ELF-1 (cell line): ENCODE measurements at places on chromosomes 11 and 22.

GRCh38 chr11:128796270-128796669 is 70.8 kb downstream of the KCNJ1 start:
- no peak for DNase-seq

GRCh38 chr22:24120044-24120443 is 61.2 kb upstream of the SUSD2 start:
- DNase-seq: no peak

- DNase-seq: no peak
Observed at GRCh38 chr11:34501500-34501899, 12.1 kb downstream of the ELF5 start.

- peak; percentile 63 for DNase-seq
Observed at GRCh38 chr11:72584293-72584938, 89.8 kb downstream of the PDE2A start.

- no peak for DNase-seq
Observed at GRCh38 chr11:78451371-78452150, 33.9 kb upstream of the GAB2 start.

GRCh38 chr22:32558681-32559355 is 84.2 kb downstream of the FBXO7 start:
- no peak for DNase-seq

- DNase-seq: no peak
Observed at GRCh38 chr11:78800756-78801155, 226.1 kb upstream of the NARS2 start.

DNA sequence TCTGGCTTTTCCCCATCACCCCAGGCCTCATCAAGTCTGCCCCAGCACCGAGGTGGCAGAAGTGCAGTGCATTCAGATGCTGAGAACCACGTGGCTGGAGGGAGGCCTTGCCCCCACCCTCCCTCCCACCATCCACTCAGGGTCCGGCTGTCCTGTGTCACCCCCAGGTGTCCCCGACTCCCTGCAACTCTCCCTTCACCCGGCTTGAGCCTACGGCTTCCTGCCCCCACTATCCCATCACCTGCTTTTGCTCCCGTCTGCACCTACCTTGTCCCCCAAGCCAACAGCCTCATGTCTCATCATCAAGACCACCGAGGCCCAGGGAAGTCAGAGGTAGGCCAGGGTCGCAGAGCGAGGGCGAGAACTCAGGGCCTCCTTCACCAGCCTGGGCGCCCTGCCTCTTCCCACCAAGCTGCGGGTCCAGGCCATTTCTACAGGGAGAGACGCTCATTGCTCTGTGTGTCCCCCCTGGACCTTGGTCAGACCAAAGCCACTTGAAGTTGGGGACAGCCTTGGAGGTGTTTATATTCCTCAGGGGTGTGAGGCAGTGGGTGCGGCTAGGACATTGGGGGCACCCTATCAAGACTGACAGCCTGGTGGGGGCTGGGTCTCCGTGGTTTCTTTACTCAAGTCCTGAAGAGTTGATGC is 66.2 kb upstream of the CCND1 start:
- no peak for DNase-seq

DNA sequence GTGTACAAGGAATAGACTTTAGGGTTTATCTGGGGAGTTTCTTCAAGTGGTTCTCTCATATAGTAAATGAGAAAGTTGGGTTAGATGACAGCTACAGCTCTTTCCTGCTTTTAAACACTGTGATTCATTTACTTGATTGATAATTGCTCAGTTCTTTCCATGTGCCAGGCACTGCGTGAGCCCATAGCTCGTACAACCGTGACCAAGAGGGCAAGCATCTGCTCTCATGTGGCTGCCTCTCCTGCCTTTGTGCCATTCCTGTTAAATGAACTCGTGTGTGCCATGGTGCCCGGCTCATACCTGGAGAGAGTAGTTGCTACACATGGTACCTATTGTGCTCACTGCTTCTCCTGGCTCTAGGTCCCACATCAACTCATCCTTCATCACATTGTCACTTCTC is 206.3 kb downstream of the SNX19 start:
- no peak for DNase-seq

DNA sequence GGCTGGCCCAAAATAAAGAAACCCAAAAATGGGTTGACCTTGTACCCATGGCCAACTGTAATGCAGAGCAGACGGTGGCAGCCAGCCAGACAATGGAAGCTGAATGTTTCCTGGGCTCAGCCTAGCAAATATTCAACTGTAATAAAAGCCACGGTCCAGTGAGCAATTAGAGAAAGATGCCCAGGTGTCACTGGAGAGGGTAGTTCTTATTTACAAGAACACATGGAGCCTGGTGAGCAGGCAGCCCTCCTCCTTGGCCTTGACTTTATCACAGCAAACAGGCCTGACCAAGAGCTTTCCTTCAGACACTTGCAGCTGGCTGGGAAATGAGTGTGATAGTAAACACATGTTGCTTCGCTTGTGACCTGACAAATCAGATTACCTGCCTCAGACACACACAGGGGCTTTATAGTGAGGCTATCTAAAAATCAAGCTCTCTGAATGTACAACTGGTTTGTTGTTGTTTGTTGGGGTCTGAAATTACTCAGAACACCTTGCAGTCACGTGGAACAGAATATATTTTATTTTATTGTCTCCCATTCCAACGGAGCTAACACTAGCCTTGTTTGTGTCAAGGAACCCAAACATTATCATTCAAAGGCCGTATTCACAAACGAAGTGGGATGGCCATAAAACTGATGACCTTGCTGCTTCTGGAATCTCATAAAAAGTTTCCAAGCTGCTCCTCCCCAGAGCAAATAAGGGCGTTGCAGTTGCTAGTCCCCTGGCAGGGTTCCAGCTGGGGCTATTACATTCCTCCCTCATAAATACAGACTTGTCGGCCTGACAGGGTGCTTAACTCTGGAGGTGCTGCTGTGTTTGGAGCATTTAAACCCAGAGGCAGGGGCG is 161.1 kb downstream of the BBOX1 start:
- DNase-seq: peak; percentile 58

- DNase-seq: peak; percentile 94
Observed at GRCh38 chr11:17686231-17686980, 33.0 kb upstream of the MYOD1 start.

GRCh38 chr22:47460861-47461260 is 698.4 kb downstream of the TBC1D22A start:
- DNase-seq: no peak

DNA sequence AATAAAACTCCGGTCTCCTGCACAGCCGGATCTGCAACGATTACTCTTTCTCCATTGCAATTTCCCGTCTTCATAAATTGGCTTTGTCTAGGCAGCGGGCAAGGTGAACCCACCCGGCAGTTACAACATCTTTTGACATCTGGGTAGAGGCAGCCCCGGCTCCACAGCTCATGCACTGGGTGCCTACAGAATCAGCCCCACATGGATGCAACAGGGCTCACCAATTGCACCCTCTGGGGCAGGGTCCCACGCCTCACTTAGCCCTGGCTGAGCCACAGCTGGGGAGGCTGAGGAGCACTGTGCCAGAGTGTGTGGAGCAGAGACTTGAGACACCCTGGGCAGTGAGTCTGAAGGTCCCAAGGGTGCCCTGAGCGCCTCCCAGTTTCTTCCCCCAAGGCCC is 710.2 kb downstream of the TBC1D22A start:
- no peak for DNase-seq

GRCh38 chr11:75265851-75266531 is 25.4 kb downstream of the TPBGL start:
- no peak for DNase-seq

DNA sequence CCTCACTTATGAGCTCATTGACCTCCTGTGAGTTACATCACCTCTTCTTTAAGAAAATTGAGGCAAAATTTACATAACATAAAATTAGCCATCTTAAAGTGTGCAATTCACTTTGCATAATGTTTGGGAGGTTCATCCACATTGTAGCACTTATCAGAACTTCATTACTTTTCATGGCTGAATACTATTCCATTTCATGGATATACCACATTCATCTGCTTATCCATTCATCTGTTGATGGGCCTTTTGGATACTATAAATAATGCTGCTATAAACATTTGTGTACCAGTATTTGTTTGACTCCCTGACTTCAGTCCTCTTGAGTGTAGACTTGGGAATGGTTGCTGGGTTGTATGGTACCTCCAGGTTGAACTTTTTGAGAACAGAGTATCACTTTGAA is 103.4 kb downstream of the TP53I11 start:
- no peak for DNase-seq

DNA sequence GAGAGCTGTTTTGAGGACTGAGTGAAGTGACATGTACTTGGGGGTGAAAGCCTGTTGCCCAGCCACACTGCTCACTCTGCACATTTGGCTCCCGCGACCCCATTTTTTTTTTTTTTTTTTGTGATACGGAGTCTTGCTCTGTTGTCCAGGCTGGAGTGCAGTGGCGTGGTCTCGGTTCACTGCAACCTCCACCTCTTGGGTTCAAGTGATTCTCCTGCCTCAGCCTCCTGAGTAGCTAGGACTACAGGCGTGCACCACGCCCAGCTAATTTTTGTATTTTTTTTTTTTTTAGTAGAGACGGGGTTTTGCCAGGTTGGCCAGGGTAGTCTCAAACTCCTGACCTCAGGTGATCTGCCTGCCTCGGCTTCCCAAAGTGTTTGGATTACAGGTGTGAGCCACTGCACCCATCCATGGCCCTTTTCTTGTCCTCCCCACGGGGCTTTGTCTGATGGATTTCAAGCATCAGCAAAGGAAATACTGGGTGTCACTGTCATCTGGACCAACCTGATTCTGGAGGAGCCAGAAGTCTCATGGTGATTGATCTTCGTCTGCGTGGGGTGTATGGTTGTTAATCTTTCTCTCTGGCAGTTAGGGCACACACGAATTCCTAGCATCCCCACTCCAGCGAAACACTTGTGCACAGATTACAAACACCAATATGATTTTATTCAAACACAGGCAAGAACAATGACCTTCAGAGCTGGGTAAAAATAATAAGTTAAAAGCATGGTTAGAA is 3.4 kb upstream of the UCP3 start:
- DNase-seq: no peak

DNA sequence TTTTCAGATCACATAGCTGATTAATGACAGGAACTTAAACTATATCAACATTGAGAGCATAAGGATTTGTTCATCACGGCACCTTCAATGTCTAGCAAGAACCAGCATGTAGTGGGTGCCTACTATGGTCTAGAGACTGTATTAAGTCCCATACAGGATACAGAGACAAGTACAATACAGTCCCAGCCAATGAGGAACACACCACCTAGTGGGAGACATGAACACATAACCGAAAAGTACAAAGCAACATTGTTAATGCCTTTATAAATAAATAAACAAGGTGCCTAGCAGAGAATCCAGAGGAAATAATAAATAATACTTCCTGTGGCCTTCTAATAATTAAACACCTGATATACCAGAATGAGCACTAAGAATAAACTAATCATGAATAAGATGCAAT is 87.7 kb upstream of the OPCML start:
- DNase-seq: no peak

GRCh38 chr11:69078930-69079605 is 30.3 kb downstream of the TPCN2 start:
- DNase-seq: no peak

GRCh38 chr11:31267720-31268119 is 101.8 kb downstream of the DCDC1 start:
- DNase-seq: no peak

DNA sequence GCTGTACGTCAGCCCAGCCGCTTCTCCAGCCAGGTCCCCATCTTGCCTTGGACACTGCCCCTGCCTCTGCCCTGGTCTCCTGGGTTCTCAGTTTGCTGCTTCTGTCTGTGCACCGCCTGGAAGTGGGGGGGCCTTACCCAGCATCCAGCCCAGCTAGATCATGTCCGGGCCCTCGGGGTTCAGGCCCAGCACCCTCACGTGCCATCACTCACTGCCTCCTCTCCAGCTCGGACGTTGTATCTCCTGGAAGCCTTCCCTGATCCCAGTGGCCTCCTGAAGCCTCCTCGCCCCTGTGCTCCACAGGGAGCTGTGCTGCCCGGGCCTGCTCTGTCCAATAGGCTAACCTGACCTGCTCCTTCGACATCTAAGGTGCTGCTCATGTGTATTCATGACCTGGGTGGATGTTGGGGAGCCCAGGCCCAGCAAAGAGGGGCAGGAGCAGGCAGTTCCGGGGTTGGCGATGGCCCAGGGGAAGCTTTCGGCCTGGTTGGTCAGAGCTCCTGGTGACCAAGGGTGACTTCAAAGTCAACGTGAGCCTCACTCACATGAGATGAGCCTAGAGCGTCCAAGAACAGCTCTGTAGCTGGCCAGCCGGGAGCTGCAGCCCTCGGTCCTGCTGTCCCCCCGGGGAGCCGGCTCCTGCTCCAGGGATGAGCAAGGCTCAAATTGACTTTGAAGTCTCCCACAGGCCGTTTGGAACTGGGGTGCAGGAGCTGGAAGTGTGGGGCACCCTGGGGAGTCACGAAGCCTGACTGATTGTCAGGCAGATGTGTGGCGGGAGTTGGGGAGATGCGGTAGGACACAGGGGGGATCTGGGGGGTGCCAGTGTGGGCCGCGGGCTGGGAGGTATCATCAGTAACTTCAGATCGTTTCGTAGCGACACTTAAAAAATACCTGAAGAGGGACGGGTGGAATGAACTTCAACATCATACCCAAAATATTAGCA is 5.2 kb upstream of the ASCL2 start:
- DNase-seq: no peak

GRCh38 chr11:33982661-33983060 is 68.9 kb upstream of the CAPRIN1 start:
- no peak for DNase-seq

GRCh38 chr11:83970061-83970671 is 684.0 kb upstream of the CCDC90B start:
- no peak for DNase-seq

DNA sequence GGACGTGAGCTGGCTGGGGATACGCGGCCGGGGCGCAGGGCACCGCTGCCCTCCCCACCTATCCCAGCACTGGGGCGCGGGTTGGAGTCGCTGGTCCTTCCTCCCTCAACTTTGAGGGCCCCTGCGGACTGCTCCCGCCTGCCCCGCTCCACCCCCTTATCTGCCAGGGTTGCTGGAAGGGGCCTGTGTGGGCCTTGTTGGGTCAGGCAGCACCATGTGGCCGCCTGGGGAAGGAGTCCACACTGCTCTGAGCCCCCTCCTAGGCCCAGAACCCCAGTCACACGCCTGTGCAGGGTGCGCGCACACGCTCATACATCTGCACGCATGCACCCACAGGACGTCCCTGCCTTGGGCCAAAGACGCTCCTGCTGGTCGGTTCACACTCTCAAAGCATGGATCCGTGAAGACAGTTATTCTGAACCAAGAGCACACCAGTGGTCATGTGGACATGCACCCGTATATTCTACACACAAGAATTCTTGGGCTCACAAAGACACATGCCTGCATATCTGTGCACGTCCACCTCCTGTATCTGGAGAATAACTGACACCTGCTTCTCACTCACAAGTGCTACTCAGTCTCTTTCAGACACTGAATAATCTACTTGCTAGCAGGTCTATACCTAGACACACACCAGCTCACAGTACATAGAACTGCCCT is 710 bp downstream of the TUB start:
- DNase-seq: no peak

GRCh38 chr11:272195-272930 is 5.8 kb upstream of the NLRP6 start:
- DNase-seq: no peak

DNA sequence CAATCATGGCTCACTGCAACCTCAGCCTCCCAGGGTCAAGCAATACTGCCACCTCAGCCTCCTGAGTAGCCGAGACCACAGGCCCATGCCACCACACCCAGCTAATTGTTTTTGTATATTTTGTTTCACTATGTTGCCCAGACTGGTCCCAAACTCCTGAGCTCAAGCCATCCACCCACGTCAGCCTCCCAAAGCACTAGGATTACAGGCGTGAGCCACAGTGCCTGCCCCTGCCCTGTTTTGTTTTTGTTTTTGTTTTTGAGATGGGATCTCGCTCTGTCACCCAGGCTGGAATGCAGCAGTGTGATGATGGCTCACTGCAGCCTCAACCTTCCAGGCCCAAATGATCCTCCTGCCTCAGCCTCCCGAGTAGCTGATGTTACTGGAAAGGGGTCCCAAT is 53.5 kb downstream of the TUG1 start:
- DNase-seq: no peak
